ENCODE measurements at places on chromosomes 2 and 18.

DNA sequence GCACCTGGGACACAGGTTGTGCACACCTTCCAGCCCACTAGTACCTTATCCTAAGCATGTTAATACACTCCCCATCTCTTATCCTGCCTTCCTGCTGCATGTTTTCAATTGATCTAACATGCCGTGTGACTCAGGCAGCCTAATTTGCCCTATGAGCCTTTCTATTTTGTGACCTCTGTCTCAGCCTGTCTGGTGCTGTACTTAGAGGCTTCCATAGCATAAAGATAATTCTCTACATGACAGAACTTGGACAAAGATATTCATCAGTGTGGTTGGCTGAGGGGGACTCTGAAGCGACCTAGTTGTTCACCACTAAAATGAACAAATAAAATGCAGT lies 8.6 kb upstream of the TMEM37 start:
- no peak for DNase-seq

GRCh38 chr2:31944828-31945571 lies 65.8 kb downstream of the MEMO1 start:
- no peak for DNase-seq

DNA sequence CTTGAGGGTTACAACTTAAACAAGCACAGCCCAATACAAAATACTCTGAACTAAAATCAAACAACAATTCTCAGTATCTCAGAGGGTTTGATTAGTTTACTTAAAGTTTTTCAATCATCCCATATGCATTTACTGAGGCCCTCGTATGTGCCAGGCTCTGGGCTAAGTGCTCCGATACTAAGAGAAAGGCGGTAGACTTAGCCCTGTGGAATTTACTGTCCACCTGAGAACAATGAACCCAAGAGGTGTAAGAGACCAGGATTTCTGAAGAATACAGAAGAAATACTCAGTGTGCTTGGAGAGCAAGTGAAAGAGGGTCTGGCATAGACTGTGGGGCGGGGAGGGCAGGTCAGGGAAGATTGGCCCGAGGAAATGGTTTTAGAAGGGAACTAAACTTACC lies 25.1 kb upstream of the SCYGR1 start:
- DNase-seq = no peak

DNA sequence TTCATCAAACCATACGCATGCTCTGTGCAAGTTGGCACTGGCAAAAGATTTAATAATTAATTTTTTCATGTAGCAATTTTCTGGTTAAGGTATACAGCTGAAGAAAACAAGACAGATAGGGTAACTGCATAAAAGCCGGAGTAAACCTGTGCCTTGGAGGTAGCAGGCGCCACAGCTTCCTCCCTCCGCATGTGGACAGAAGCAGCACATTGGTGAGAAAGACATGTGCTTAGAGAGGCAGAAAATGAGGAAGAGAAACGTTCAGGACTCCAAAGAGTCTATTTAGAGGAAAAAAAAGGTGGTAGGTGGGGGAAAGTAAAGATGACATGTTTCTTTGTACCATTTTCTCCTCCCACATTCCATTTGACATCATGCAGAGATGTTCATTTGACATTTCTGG lies 9.3 kb downstream of the ST6GAL2 start:
- no peak for DNase-seq

- no peak for DNase-seq
These were observed 71.0 kb downstream of the CWC22 start for GRCh38 chr2:179936141-179936540.

DNA sequence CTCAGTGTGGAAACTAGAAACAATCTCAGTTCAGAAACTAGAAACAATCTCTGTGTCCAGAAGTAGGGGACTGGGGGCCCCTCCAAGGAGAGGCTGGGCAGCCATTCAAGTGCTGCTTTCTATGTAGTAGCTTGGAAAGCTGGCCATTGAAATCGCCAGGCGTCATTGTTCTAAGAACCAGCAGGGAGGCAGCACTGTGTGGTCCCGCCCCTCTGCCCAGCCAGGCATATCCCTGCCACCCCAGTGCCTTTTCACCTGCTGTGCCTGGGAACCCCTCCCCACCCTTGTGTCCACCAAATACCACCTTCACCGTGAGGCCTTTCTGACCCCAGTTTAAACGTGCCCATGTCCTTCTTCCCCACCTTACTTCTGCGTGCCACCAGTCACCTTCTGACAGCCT lies 221.6 kb downstream of the GBX2 start:
- no peak for DNase-seq

- DNase-seq = no peak
These were observed 124.4 kb downstream of the DIS3L2 start for GRCh38 chr2:232085826-232086425.

DNA sequence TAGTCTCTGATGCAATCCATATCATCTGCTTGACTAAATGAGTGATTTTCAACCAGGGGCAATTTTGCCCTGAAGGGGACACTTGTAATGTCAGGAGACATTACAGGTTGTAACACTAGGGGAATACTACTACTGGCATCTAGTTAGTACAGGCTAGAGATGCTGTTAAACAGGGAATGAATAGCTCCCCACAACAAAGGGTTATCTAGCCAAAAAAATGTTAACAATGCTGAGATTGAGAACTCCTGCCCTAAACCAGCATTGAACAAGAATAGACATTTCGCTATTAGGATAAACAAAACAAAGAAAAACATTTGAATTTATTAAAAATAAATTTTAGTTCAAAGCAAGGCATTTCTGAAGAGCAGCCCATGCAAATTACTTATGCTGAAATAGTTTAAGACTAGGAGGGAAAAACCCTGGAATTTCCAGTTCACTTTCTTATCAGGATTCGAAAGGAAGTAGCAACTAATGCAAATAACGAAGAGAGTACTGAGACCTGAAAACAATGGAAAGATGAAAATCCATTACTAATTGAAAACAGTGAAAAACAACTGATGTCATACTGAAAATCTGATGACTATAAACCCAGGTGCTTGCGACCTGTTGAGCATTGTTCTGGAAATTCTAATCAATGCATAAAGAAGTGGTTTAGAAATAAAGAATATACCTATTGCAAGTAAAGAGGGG lies 53.1 kb downstream of the CAB39 start:
- DNase-seq = no peak

GRCh38 chr18:23963443-23964165 lies 51.0 kb upstream of the TTC39C start:
- DNase-seq = no peak

DNA sequence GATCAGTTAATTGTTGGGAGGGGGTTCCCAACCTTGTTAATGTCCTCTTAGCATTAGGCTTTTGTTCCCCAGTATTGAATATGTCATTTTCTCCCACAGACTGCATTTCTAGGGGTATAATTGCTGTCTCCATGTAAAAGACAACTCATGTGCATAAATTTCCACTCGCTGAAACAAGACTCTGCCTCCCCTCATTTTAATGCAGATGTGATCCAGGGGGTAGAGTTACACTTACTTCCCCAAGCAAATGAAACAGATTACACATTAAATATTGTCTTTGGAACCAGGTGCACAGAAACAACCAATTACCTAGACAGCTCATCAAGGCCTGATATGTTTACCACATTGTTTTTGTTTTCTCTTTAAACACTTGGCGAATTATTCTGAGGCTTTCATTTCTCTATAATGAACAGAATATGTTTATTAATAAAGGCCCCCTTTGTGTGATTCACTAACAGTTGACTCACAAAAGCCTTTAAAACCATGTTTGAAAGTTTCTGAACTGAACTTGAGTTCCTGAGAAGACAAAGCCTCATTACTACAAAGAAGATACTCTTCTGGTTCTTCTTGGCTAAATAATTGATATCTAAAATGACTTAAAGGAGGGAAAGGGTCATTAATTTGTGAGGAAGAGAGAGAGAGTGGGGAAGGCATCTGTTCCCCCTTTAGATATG lies 15.0 kb upstream of the ACVR1 start:
- peak; percentile 82 for DNase-seq

DNA sequence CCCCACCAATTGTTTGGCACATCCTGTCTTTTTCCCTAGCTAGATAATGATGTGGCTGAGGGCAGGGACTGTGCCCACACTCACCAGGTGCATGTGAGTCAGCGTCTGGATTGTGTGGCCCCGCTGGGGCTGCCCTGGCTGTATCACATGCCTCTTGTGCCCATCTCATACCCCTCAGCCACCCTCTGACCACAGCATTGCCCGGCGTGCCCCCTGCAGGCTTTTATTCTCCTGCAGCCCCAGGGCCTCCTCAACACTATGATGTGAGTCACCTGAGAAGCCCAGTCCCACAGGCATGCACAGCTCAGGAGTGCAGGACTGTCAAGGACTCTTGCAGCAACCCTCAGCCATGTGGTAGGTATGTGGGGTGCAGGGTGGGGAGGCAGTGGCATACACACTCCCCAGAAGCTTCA lies 14.8 kb upstream of the STEAP3 start:
- no peak for DNase-seq

GRCh38 chr2:215627771-215628170 lies 191.9 kb upstream of the FN1 start:
- no peak for DNase-seq

DNA sequence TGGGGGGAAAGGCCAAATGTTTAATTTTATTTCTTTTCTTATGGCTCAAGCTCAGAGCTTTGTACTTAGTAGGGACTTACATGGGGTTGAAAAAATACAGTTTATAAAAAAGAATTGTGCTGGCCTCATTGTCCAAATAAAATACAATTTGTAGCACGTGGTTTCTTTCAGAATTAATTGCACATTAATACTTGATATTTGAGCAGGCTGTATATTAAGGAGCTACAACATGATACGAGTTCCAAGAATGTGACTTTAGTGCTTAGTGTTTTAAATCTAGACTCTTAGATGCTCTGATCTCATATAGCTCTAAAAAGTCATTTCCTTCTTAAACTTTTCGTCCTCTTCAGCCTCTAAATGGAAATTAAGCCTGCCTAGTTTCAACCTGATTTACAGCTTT lies 46.4 kb upstream of the RASGRP3 start:
- DNase-seq = no peak

DNA sequence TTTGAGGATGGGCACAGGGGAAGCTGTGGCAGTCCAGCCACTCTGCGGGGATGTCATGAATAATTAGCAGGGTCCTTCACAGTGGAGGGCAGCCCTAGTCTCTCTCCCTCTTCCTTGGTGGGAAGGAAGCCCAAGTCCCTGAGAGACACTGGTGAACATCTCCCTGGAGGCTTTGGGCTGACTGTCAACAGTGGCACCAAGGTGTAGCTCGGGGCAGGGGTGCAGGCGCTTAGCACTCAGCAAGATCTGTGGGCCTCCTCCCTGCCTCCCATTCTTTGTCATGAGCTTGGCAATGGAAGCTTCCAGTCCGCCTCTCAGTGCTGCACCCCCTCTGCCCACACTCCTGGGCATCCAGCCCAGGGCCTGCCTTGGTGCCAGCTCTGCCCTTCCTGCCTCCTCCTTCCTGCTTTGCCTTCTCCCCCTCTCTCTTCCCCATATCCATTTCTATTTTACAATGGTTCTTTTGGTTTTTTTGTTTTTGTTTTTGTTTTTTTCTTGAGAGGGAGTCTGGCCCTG lies 59.4 kb downstream of the STEAP3 start:
- no peak for DNase-seq

- DNase-seq = no peak
These were observed 267.1 kb downstream of the ACTR3 start for GRCh38 chr2:114157057-114157385.

- DNase-seq = no peak
These were observed 153.6 kb downstream of the MTCL1 start for GRCh38 chr18:8858888-8859511.

GRCh38 chr18:54479365-54479764 lies 111.7 kb upstream of the DYNAP start:
- DNase-seq = no peak

DNA sequence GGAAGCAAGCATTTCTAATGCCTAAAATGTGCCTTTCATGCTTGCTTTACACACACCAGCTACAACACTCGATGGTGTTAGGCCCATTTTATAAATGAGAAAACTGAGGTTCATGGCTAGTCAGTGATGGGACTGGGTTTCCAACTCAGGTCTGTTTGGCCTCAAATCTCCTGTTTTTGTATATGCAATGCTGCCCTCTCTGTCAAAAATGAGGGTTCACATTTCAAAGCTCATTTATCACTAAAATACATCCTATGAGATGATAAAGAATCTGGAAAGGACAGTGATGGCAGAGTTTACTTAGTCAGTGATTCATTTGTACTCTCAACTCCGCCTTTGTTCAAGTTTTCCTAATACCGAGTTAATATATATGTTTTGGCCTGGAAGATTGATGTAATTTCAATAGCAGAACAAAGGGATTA lies 92.3 kb downstream of the KCTD1 start:
- no peak for DNase-seq

DNA sequence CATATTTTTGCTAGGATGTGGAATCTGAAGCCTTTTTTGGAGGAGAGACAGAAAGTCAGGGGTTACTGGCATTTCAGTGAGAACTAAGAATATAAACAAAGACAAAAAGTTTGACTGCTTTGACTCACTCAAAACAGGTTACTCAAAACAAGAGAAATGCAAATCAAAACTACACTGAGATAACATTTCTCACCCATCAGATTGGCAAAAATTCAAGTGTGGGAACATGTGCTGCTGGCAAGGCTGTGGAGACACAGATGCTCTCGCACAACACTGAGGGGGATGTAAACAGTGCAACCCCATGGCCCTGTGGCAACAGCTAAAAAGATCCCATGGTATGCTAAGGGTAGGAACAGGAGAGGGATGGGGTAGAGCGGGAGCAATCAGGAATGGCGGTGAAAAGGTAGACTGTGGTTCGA lies 86.6 kb downstream of the DTNB start:
- no peak for DNase-seq

- DNase-seq = no peak
These were observed 32.9 kb downstream of the MBP start for GRCh38 chr18:77099485-77100370.

DNA sequence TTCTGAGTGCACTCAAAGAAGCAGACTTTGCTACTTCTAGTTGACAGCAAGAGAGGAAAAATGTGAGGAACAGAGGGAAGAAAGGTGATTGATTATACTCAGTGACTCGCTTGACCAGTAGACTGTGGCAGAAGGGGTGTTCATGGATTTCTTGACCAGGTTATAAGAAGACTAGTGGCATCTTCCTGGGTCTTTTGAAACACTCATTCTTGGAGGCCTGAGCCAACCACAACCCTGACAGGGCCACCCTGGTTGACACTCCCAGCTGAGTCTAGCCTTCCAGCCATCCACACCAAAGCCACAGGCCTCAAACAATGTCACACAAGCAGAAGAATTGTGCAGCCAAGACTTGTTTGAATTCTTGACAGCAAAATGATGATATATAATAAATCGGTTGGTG lies 366.3 kb downstream of the SS18 start:
- no peak for DNase-seq

DNA sequence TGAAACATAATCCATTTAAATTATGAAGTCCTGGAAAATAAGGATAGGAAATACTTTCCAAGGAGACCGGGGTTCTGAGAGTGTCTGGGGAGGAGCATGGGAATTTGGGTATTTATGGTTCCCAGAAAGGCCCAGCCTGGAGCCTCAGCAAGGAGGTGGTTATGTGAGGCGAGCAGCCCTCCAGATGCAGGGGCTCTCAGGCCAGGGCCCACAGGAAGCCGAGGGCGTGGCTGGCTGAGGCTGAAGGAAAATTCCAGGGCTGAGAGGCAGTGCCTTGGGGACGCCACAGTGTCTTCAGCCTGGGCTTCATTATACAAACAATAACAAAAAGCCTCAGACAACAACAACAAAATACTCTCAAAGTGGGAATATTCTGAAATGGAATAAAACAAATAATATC lies 86.9 kb upstream of the SERPINE2 start:
- DNase-seq = no peak

Measured in NCI-H748 treated with DMSO at 0.1 percent for 48 hours (cell line).